ENCODE measurements at places on chromosomes 2 and 18.
A peak's percentile ranks its signal among the peaks of the same experiment; 100 is the strongest.

GRCh38 chr2:72136331-72136730, 11.3 kb downstream of the CYP26B1 start:
- DNase-seq, result no peak

DNA sequence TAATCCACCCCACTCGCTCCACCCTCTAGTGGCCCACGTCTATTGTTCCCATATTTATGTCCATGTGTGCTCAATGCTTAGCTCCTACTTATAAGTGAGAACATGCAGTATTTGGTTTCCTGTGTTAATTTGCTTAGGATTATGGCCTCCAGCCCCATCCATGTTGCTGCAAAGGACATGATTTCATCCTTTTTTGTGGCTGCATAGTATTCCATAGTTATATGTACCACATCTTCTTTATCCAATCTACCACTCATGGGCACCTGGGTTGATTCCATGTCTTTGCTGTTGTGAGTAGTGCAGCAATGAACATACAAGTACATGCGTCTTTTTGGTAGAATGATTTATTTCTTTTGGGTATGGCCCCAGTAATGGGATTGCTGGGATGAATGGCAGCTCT, 319.9 kb downstream of the DYSF start:
- DNase-seq, result no peak

GRCh38 chr18:48318436-48318835, 90.7 kb downstream of the ZBTB7C start:
- DNase-seq, result no peak

DNA sequence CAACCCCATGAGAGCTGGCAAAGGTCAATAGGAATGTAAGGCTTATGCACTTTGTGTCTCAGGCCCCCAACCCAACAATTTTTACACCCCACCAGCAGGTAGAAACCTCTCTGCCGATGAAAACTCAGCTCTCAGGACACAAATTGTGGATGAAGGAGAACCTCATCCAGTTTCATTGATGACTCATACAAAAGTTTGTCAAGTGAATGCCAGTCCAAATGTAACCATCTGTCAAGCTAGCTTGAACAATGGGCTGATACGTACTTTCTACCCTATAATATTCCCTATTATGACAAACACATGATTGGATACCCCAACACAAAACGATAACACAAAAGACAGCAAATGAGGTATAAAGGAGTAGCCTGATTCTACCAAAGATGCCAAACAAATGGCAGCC, 321.2 kb upstream of the TMEFF2 start:
- no peak for DNase-seq

DNA sequence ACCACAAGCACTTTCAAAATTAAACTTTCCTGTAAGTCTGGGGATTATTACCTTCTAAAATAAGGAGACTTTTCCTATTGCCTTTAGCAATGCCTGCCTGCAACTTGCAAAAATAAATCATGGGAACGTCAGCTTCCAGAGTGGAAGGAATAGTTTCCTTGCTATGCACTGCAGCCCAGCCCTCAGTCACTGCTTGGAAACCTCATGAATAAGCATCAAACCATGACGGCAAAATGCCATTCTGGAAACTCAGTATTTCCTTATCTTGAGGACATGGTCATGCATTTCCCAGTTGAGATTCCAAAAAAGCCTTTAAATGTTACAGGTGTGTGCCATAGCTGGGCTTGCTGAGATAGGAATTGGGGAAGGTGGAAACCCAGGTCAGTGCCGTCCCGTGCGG, 84.2 kb upstream of the OTOS start:
- DNase-seq, result no peak

GRCh38 chr2:59184276-59185020, 943.3 kb upstream of the FANCL start:
- peak; percentile 17 for DNase-seq

GRCh38 chr18:39341129-39341528, 1775.5 kb upstream of the CELF4 start:
- no peak for DNase-seq

GRCh38 chr2:39632876-39633275, 32.8 kb upstream of the TMEM178A start:
- DNase-seq, result no peak

- no peak for DNase-seq
Measured at GRCh38 chr2:139645617-139646016, 865.4 kb upstream of the NXPH2 start.

GRCh38 chr2:48127612-48128191, 221.4 kb upstream of the FBXO11 start:
- no peak for DNase-seq

GRCh38 chr18:52200921-52201663, 138.9 kb upstream of the DCC start:
- DNase-seq, result no peak

- DNase-seq, result no peak
Measured at GRCh38 chr2:237383991-237384671, 29.8 kb downstream of the COL6A3 start.

DNA sequence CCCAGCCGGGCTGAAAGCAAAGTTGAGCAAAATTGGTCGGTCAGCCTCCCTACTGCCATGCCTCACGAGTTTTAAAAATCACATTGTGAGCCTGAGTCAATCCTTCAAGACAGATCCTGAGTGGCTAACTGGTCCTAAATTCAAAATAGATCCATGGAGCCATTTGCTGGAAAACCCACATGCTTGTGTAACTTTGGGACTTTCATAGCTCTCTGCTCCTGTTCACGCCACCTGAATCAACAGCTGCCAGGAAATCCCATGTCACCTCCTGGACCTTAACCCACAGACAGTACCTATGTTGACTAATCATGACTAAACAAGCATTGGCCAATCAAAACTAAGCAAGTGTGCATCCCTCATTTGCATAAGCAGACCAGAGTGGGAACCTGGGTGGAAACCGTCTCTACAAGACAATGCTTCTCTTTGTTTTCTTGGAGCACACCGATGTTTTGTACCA, 42.8 kb upstream of the LDLRAD4 start:
- no peak for DNase-seq

DNA sequence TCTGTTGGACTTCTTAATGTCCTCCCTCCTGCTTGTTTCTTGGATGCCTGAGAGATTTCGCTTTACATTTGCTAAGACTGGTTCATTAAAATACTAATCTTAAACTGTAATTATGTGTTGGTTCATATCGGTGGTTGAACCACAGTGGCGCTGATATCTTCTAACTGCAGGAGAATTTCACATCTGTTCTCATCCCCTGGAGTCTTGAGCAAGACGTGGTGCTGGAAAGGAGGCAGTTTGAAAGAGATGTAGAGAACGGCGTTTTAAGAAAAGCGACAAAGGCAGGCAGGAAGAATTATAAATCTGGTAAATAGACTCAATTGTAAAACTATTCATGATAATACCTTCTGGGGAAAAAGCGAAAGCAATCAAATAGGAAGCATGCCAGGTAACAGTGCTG, 79.5 kb downstream of the NXPH2 start:
- DNase-seq, result no peak

DNA sequence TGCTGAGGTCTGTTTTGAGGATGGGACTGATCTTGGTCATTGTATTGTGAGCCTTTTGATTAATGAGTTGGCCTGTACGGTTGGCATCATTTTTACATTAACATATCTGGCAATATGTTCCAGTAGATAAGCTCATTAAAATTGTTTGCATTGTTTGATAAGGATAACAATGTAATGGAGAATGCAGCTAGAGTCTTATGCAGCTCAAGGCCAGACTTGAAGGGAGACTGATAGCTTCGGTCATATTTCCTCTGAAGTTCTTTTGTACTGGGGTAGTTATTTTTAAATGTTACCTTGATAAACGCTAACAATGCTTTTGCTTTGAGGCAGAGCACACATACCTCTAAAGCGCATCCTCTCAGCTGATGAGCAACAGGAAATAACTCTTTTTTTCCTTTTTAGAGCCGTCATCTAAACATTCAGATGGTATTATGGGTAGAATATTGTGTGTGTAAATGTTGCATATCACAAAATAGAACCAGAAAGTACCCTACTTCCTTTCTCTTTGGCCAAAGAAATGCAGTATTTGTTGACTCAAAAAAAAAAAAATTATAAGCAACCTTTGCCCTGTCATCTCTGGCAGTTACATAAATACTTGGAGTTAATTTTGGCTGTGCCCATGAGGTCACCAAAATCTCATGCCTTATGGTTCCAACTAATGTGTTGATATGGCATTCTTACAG, 1.3 kb downstream of the MAPRE2 start:
- no peak for DNase-seq

DNA sequence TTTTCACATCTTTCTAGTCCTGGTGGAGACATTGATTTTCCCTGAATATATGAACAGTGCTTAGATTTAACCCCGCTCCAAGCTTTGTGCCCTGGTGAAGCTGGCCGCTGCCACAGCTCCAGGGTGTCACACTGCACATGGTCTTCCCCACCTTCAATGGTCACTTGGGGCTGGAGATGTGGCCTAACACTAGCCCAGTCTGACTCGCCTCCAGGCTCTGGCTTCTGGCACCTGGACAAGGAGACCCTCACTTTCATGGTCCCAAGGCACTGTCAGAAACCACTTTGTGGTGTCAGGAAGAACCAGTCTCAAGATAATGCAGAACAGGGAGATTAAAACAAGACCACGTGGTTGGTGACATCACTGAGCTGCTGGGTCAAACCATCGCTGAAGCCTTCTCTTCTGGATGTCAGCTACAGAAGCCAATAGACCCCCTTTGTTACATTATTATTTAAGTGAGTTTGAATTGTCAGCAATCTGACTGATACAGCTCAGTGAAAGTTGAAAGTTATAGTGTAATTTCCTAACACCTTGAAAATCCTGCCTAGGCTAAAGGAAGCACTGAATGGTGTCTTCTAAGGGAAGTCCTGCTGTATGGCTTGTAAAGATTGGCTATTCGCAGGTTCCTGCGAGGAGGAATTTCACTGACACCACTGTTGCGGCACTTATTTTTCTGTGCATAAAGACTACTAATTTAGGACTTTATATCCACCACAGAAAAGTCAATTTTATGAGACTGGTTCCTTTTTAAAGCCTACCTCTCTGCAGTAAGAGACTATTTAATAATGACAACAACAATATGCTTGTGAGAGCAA, 55.0 kb upstream of the CTDP1 start:
- DNase-seq, result no peak

DNA sequence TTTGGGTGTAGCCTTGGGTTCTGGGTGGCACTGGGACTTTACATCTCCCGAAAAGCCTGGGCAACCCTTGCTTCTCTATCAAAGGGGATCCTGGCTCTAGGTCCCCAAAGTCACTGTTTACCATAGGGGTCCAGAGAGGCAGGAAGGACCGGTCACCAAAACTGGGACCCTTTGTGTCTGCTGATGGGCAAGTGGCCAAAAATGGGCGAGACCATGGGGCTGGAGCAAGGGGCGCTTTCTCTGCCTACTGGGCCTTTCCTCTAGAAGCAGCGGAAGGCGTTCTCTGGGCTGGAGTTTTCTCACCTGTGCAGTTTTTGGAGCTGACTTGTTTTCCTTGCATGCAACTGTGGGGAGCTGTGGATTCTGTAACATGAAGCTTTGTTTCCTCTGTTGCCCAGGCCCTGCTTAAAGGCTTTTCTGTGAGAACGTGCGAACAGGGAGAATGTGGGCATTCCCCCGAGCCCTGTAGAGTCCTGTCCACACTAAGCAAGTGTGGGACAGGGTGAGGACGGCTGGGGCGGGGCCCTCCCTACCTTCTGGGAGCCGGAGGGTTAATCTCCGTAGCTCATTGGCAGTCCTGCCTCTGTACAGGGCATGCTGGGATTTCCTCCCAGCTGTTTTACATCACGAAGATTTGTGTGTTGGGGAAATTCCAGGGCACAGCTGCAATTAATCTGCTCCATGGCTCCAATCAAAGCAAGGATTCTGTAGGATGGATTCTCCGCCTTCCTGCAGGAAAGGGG, 50.2 kb downstream of the TGOLN2 start:
- DNase-seq, result peak; percentile 87

DNA sequence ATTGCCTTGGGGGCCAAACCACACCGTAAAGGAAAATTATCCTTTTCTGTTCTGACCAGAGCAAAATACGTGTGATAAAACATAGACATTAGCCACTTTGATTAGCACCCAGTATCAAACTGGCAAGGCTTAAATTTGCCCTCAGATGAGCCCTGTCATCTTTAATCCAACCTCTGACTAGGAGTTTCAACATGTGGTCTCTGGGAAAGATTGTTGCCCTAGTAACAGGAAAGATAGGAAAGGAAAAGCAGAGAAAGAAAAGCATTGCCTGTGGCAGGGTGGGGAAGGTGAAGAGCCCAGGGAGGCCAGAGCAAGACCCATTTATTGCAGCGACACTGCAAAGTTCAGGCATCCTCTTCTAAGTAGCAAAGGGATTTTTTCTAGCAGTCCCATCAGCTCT, 181.5 kb upstream of the SCN7A start:
- DNase-seq, result no peak

- no peak for DNase-seq
Measured at GRCh38 chr2:86001326-86001725, 104.4 kb downstream of the POLR1A start.

GRCh38 chr2:179686069-179686468, 175.3 kb downstream of the ZNF385B start:
- DNase-seq, result no peak

DNA sequence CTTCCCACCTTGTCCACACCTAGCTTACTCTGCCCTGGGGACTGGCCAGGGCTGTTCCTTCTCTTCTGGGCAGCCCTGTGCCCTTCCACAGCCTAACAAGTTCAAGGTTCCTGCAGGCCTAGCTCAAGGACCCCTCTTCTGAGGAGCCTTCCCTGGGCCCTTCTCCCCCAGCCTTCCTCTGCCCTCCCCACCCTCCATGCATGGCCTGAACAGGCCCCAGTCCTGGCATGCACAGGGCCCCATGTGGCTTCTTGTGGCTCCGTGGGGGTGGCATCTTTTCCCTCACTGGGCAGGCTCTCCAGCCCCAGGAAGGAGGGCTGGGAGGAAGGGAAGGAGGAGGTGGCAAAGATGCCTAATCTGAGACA, 162.9 kb downstream of the CELF4 start:
- DNase-seq, result no peak

GRCh38 chr18:1392046-1392445, 487.4 kb downstream of the ADCYAP1 start:
- no peak for DNase-seq

GRCh38 chr2:7994397-7994951, 687.4 kb upstream of the ID2 start:
- no peak for DNase-seq

DNA sequence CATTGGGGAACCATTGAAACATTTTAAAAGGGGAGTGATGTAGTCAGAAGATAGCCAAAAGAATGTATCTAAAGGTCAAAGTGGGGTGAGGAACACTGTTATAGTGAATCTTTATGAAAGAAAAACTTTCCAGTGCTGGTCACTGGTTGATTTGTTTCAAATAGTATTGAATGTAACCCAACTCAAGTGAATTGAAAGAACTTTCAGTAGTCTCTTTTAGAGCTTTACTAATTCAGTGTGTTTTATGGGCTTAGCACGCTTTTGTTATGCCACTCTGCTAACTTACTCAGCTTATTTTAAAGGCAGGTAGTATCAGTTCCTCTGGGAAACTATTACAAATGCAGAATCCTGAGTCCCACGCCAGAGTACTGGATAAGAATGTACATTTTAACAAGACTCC, 57.3 kb downstream of the GTF2A1L start:
- DNase-seq, result no peak

DNA sequence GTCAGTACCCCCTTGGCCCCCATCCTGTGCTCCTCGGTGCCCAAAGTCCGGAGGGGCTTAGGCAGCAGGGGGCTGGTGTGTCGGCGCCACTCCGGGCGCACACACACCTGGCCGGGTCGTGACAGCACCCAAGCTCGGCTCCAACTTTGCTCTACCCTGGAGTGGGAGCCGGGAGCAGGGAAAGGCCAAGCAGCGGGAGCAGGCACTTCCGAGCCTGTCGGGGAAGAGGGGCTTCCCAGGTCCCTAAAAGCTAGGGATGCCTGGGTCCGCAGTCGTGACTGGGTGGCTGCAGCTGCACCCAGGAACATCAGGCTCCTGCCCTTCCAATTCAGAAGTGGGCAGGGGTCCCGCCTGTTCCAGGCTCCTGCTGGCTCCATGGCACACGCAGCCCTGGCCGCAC, 48.4 kb downstream of the PAPOLG start:
- no peak for DNase-seq

Data from forelimb muscle (tissue), 1 donor.